Calu3 (cell line): ENCODE measurements at places on chromosomes 12 and 14. TPM values are rescaled to one million over a fixed set of nuclear protein-coding genes. Genes with fewer than 3 reads are reported as not detected.

IRAK3 gene
- total RNA-seq = 7.8 and 12.0 TPM in 2 replicates

- H3K27ac ChIP-seq = no peak overlapping the region
- H3K4me1 ChIP-seq = no peaks in the 10 kb centered on the region
- H3K4me3 ChIP-seq = no peak overlapping the region
- DNase-seq = no peak
- peaks cover 5% of the 10 kb centered on the region for H3K36me3 ChIP-seq
These were observed 12.1 kb upstream of the ALDH2 start for GRCh38 chr12:111754671-111755070.

DEGS2 gene
- total RNA-seq = 2.5 and 4.3 TPM in 2 replicates

MYF6 gene
- not detected in 2 replicates for total RNA-seq

DNA sequence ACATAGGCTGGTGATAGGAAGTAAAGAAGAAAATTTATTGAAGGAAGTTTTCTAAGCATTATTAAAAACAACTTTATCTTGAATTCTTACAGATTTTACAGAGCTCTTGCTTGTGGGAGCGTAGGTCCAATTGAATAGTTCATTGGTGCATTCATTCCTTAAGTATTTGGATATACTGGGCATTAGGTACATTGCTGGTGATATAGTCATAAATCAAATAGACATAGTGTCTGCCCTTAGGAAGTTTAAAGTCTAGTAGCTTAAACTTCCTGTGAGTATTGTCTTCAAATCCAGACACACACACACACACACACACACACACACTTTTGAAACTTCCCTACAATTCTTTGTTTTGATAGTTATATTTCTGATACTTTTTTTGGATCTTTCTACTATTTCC is 226.7 kb downstream of the FUT8 start:
- H3K27me3 ChIP-seq = no peaks in the 10 kb centered on the region
- no peak overlapping the region for H3K4me3 ChIP-seq
- peaks cover 15% of the 10 kb centered on the region for H3K36me3 ChIP-seq
- peaks cover 21% of the 10 kb centered on the region for H3K4me1 ChIP-seq
- no peak overlapping the region for H3K27ac ChIP-seq
- DNase-seq = no peak

DNA sequence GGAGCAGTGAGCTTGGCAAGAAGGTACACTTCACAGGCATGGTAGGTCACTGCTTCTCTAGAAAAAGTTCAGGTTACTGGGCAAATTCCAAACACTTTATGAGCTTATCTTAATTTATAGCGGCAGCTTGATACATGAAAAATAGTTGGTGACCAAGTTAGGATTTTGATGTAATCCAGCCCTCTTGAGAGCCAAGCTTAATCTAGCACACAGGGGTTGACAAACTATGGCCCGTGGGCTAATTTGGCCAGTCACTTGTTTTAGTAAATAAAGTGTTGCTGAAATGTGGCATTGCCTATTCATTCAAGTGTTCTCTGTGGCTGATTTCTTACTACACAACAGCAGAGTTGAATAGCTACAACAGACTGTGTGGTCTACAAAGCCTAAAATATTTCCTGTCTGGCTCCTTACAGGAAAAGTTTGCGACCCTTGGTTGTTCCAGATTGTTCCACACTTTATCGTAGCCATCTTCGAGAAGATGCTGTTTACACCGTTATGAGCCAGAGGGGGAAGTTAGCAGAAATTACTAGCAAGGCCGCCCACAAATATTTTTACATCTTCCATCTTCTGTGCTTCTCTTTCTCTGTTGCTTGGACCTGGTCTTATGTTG is 120.9 kb downstream of the DAAM1 start:
- H3K36me3 ChIP-seq = no peaks in the 10 kb centered on the region
- H3K27ac ChIP-seq = no peak overlapping the region
- peaks cover 34% of the 10 kb centered on the region for H3K4me1 ChIP-seq
- DNase-seq = no peak

DNA sequence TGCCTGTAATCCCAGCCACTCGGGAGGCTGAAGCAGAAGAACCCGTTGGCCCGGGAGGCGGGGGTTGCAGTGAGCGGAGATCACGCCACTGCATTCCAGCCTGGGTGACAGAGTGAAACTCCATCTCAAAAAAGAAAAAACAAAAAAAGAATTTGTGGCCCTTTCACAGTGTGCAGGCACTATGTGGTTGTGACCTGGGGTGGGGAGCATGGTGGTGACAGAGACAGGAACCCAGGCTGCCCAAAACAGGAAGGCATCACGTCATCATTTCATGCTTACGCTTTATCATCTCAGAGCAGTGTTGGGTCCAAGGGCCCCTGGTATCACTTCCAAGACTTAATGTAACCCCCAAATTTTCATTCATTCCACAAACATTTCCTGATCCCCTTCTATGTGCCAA is 175.7 kb upstream of the GSC start:
- H3K27ac ChIP-seq = no peak overlapping the region
- no peaks in the 10 kb centered on the region for H3K36me3 ChIP-seq
- H3K27me3 ChIP-seq = peaks cover 45% of the 10 kb centered on the region
- H3K4me1 ChIP-seq = no peaks in the 10 kb centered on the region
- no peak overlapping the region for H3K4me3 ChIP-seq

DNA sequence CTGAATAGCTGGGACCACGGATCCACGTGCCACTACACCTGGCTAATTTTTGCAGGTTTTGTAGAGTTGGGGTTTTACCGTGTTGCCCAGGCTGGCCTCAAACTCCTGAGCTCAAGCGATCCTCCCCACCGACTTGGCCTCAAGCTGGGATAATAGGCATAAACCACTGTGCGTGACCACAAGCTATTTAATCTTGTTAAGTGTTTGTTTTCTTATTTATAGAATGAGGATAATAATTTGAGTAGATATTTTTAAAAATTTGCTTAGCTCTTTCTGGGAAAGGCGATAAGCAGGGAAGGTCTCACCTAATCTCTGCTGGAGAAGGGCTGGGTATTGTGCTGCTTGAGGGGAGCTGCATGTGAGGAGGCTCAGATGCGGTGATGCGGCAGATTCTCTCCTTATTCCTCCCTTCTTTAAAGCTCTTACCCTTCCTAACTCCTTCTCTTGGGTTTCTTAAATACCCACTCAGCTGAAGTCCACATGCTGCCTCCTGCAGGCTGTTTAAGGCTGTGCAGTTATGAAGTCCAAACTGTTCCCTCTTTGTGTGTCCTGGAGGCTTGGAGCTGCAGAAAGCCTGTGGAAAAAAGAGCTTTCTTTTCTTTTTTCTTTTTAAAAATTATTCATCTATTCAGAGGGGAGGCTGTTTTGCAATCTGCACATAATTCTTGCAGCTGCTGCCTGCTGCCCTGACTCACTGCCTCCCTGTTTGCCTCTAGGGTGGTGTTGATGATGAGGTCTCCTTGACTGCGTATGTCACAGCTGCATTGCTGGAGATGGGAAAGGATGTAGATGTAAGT is 37.9 kb downstream of the A2ML1 start:
- H3K4me1 ChIP-seq = no peaks in the 10 kb centered on the region
- no peaks in the 10 kb centered on the region for H3K27me3 ChIP-seq
- no peaks in the 10 kb centered on the region for H3K36me3 ChIP-seq
- DNase-seq = peak; percentile 38
- H3K27ac ChIP-seq = no peak overlapping the region
